ENCODE measurements at places on chromosomes 7 and 10.

- DNase-seq: no peak
Measured at GRCh38 chr10:89475591-89475998, 59.8 kb downstream of the SLC16A12 start.

- DNase-seq: no peak
Measured at GRCh38 chr7:49530481-49530880, 243.0 kb upstream of the VWC2 start.

- DNase-seq: no peak
Measured at GRCh38 chr10:6542999-6543430, 37.1 kb downstream of the PRKCQ start.

DNA sequence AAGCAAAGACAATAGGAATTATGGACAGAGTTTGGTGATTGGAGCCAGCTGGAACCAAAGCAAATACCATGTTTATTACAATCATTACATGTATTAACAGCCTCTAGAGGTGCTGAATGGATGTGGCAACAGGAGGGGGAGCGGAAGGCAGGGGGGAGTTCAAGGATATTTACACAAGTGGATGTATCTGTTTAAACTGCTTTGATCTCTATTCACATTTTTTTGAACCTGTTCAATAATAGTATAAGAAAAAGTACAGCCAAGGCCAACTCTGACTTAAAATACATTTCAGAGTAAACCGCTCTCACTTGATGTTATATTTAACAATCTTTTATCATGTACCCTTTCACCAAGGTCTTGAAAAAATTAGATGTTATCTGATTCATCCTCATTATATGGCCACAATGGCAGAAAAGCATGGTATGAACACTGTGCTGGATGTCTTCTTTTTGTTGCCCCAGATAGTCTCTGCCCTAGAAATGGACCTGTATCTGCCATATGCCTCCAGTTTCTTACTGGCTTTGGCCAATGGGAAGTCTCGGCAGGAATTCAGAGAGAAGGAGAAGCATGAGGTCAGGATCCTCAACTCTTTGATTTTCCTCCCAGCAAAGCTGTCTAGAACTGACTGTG lies 88.2 kb upstream of the FAM133B start:
- DNase-seq: no peak

DNA sequence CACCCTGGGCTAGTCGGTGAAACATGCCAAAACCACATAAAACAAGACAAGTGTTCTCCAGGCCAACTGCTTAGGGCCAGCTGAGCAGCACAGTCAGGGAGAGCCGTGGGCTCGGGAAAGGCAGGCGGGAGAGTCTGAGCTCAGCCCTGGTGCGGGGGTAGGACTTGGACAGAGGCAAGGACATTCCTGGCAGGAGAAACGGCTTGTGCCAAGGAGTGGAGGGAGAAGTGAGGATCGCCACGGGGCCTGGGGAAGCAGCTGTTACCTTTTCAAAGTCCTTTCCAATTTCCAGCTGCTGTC lies 4.2 kb downstream of the ELN start:
- peak; percentile 67 for DNase-seq

DNA sequence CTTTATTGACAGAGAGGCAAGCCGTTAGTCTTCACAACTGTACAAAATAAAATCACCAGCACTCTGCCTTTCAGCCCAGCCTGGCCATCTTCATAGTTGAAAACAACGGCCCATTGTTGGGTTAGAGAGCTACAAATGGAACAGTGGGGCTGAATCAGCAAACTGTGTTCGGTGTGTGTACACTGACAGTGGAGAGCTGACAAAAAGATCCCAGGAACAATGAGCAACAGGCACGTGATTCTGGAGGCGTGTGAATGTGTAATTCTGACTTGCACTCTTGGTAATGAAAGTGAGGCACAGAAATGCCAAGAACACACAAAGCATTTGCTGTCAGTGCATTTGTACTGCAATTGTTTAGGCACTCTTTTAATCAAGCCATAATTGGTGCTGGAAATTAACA lies 303.7 kb downstream of the WDR11 start:
- no peak for DNase-seq

GRCh38 chr10:13892001-13892491 lies 305.3 kb downstream of the PRPF18 start:
- no peak for DNase-seq

DNA sequence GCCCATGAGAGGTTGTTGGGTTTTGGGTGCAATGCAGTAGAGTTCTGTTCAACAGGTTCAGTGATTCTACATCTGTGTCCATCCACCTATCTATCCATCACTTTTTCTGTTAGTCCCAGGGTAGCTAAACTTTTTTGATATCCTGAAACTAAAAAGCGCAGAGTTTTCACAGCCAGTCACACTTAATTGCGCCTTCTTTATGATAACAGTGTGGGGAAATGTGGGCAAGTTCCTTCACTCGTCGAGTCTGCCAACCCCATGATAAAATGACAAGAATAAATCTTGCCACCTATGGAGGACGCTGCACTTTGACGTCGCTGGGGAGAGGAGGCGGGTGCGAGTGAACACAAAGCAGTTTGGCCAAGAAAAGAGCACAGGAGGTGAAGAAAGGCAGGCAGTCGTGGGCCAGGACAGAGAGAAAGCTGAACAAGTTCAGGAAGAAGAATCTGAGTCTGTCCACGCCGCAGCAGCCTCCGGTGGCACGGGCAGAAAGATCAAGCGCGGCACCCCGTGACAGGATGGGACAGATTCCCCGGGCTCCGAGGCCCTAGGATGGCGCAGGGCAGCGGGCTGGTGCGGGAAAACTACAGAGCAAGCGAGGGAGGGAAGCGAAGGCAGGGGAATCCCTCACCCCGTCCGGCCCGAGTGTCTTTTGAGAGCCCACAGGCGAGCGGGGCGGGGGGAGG lies 9.2 kb downstream of the SP8 start:
- no peak for DNase-seq

- DNase-seq: no peak
Measured at GRCh38 chr10:75525067-75525466, 93.6 kb downstream of the LRMDA start.

DNA sequence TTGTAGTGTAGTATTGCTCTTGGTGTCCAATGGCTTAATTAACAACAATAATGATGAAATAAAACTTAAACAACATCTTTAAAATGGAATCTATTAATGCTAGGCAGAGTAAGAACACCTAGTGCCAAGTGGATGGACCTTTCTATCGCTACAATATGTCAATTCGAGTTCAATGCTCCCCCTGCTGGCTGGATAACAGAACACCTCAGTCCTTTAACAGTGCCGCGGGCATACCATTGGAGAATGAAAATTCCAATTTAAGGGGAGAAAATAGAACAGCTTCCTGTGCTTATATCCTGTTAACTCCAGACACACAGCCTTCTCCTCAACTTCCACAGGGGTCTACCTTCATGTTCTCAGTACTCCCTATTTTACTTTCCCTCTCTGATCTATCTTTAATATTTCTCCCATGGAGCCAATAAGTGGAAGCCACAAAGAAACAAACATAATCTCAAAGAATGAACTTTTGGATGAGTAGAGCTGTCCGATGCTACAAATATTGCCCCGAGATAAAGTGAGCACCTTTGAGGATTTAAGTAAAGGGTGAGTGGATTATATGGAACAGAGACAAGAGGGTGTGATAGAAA lies 41.4 kb downstream of the COL1A2 start:
- peak; percentile 53 for DNase-seq

- DNase-seq: no peak
Measured at GRCh38 chr7:106866298-106867281, 1.5 kb downstream of the PIK3CG start.

GRCh38 chr7:71735961-71736556 lies 604.1 kb downstream of the GALNT17 start:
- DNase-seq: peak; percentile 24

GRCh38 chr10:68110027-68110426 lies 739 bp downstream of the MYPN start:
- DNase-seq: no peak

DNA sequence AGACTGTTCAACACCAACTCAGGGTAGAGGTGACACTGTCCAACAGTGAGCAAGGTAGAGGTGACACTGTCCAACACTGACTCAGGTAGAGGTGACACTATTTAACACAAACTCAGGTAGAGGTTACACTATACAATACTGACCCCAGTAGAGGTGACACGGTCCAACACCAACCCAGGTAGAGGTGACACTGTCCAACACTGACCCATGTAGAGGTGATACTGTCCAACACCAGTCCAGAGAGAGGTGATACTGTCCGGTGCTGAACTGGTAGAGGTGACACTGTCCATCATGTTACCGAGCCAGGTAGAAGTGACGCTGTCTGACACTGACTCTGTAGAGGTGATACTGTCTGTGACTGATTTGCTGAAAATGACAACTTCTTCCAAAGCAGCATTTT lies 102.4 kb downstream of the GATA3 start:
- DNase-seq: no peak

GRCh38 chr7:18835001-18835690 lies 282.3 kb downstream of the TWIST1 start:
- DNase-seq: no peak

DNA sequence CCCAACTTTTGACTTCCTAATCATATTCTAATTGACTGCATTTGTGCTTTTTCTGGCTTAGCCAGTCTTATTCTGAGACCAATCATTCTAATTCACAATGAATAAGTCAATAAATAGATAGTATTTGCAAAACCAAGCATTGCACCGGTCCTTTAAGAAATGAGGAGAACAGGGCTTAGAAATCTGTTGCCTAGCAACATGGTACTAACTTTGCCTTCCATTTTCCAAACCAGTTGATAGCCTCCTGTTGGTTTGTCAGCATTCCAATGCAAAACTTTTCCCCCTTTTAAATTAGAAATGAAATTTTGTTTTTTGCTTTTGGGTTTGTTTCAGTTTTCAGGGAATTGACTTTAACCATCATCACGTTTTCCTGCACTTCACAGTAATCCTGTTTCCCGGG lies 603.5 kb upstream of the NRP1 start:
- DNase-seq: no peak

DNA sequence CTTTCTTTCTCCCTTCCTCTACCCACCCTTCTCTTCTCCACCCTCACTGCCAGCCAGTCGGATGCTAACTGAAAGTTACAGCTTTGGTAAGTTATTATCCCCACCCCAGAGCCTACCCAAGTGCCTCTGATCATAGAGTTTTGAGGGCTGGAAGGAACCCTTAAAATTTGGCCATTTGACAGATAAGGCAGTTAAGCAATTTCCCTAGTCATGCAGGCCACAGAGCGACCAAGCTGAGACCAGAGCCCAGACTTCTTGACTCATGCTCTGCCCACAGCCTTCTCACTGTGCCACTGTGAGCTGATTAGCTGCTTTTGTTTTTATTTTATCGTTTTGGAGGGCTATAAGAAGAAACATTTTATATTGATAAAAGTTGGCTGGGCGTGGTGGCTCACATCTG lies 17.2 kb downstream of the SAP25 start:
- DNase-seq: peak; percentile 48

- peak; percentile 82 for DNase-seq
Measured at GRCh38 chr10:93376372-93377293, 105.5 kb downstream of the MYOF start.

DNA sequence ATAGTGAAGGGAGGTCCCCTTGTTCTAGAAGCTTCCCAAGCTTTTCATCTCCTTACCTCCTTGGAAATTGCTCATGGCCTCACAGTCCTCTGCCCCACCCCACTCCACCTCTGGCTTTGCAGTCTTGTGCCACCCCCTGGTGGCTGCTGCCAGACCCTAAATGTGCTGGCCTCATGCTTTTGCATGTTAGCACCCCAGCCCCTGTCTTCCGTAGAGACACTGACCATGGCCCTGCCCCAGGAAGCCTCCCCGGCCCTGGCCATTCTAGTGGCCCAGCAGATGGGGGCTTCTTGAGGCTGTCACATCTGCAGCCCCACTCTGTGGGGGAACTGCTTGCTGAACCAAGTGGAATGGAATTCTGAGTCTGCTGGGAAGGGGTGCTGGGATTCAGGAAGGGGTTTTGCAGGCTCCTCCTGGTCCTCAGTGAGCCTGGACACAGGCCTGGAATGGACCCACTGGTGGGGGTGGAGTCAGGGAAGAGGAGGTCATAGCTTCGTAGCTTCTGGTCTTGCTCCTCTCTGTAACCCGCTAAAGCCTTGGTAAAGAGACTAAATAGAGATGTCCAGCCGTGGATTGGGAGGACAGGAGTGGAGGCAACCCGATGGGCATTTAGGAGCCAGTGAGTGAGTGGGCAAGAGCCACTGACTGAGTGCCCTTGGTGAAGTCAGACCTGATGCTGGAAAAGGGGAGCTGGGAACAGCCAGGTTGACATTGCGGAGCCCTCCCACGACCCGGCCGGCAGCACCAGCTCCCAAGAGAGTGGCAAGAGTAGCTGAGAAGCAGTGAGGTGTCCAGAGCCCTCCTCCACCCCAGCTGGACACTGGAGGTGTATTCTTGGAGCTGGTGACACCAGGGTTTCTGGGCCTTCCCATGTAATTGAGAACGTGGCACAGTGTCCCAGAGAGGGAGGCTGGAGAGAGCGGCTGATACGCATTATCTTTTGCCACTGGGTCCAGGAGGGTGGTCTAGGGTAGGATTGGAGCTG lies 20.9 kb downstream of the RAMP3 start:
- DNase-seq: no peak

- DNase-seq: no peak
Measured at GRCh38 chr10:130930821-130931220, 380.7 kb downstream of the TCERG1L start.

- DNase-seq: no peak
Measured at GRCh38 chr10:1477578-1477977, 259.7 kb downstream of the ADARB2 start.

GRCh38 chr10:124736491-124737136 lies 7.6 kb downstream of the FAM53B start:
- DNase-seq: no peak

DNA sequence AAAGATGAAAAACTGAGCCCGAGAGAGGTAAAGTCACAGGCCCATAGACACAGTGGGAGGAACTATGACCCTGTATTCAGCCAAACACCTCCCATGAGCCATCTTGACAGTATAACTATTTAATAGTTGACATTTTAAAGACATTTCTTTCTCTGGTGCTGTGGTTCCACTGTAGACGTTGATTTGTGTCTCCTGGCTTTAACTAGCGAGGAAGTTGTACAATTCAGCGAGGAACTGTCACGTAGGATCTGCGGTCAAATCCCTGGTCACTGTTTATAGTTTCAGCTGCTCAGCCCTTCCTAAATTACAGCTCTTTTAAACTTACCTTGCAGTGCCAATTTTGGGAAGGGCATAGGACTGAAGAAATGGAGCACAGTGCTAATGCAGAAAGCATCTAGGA lies 7.1 kb upstream of the CELF2 start:
- no peak for DNase-seq

DNA sequence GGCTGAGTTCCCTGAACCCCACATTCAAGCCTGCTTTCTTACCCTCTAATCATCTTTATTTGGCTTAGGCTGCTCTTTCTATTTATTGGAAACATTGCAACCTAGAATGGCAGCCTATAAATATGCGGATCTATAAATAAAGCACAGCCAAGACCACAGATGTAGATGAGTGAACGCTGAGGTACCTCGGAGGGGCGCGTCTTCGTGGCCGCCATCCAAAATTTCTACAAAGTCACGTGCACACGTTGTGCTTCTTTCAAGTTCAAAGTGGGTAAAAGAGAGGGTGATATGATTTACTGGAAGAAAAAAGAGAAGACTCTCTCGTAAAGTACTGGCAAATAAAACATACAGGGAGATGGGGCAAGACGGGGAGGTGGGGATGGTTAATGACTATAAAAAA lies 132.6 kb upstream of the RSU1 start:
- no peak for DNase-seq
